AG04450 (cell line): ENCODE measurements at places on chromosomes 5 and 9. TPM values are rescaled to one million over a fixed set of nuclear protein-coding genes. Genes with fewer than 3 reads are reported as not detected.

DNA sequence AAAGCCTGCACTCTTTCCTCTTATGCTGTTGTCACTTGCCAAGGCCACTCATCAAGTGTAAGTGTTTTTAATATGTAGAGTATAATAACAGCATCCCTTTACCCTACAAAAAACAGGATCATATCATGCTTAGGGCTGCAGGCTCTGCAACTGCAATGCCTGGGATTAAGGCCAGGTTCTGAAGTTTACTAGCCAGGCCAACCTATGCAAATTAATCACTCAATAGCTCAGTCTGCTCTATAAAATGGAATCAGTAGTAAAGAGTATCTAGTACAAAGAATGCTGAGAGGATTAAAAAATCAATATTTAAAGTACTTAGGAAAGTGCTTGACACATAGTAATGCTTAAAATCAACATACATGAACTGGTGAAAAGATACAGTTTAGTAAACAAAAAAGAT lies 253.3 kb downstream of the EDIL3 start:
- DNase-seq = no peak

DNA sequence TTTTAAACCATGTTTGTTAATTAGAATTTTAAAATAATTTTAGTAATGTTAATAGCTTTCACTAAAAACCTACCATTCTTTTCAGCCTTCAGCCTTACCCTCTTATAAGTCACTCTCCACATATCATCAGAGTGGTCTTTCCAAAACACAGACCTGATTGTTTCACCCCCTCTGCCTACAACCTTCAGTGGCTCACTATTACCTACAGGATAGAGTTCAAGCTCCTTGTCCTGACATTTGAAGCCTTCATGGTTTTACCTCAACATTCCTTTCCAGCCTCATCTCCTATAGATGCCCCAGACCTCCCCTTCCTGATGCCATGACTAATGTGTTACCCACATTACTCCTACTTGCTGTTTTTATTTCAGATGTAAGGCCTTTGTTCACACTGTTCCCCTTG lies 27.8 kb upstream of the STRBP start:
- DNase-seq = no peak

DNA sequence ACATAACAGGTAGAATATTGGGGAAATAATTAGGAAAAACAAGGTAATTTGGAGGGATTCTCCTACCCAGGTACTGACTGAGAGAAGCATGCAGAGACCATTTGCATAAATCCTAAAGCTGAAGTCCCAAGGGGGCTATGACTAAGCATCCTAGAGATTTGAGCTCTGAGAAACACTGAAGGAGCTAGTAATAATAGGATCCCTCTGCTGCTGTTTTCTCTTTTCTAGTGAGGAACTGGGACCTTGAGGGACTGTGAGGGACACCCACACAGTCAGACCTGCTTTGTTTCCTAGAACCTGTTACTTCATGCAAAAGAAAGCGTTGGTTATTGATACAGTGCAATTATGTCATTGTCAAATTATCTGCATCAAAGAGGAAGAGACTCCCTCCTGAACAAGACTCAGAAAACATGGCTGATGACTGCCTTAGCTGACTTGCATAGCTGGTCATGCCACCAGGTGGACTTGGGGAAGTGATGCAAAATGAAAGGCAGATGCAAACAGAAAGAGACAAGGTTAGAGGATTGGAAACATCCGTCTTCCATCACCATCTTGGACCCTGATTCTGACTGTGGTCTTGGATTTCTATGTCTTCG lies 335.4 kb downstream of the NTRK2 start:
- DNase-seq = no peak

Gene NREP
- 223 and 329 TPM in 2 replicates for polyA plus RNA-seq

DNA sequence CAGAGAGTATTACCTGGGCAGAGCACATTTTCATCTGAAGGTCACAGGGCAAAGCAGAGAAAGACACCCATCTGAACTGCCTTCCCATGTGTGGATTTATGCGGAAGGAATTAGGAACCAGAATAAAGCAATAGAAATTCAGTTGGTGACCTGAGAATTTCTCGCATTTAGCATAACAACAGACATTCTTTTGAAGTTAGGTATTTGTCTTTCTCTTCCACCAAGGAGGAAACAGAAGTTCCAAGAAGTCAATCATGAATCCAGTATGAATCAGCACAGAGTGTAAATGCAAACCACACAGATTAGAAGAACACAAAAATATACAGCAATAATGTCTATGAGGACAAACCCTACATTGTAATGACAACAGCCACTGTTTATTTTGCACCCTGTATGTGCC lies 515.2 kb upstream of the BRINP1 start:
- no peak for DNase-seq

GRCh38 chr9:137441289-137441934 lies at the start of gene ENTPD8:
Gene ENTPD8, minus strand, starts transcription at chr9:137441357. Its CDS starts 3,072 bp downstream, at chr9:137438285.
- no peak for DNase-seq
